ENCODE measurements at places on chromosomes 7 and 10.

GRCh38 chr10:130224228-130224627, 88.0 kb downstream of the GLRX3 start:
- DNase-seq: no peak

GRCh38 chr7:104851268-104851667, 162.7 kb upstream of the KMT2E start:
- DNase-seq: no peak

GRCh38 chr10:47246406-47247147, 53.4 kb upstream of the GDF10 start:
- DNase-seq: no peak

- no peak for DNase-seq
Measured at GRCh38 chr7:67857698-67858097, 861.1 kb downstream of the TYW1 start.

DNA sequence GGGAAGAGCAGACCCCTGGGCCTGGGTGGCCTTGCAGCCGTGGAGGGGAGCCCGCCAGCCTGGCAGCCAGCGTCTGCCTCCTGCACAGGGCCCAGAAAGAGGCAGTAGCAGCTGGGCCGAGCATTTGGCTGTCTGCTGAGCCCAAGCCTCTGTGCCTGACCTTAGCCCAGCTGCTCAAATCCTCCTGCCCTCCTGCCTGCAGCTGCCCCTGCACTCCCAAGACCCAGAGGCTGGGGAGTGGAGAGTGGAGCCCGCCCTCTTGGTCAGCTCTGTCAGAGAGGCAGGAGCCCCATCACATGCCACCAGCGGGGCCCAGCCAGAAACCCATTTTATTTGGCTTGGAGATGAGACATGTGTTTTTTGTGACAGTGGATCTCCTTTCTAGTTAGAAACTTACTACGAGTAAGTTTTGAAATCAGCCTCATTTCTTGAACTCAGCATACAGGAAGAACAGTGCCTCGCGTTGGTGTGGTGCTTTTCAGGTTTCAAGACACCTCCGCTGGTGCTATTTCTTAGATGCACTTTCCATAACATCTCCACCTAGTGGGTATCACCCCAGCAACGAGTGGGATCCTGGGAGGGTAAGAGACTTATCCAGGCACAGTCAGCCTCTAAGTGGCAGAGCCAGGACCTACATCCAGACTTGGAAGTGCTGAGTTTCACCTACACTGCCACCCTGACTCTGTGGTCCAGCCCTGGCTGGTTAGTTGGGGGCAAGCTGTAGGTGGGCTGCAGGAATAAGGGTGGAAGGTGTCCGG, 477.1 kb downstream of the RPS24 start:
- DNase-seq: no peak

- DNase-seq: no peak
Measured at GRCh38 chr7:37093257-37093656, 355.4 kb downstream of the ELMO1 start.

GRCh38 chr7:112207765-112208164, 1.3 kb downstream of the ZNF277 start:
- DNase-seq: no peak
